Stimulated activated CD8-positive, alpha-beta memory T cell treated with anti-CD3 and anti-CD28 coated beads, Interleukin-15, amount 100 ng/mL, for 24 hours (primary cell): ENCODE measurements at places on chromosomes 7 and 10.

- no peak for DNase-seq
Measured at GRCh38 chr7:150408393-150409299, 29.5 kb downstream of the ZNF775 start.

- DNase-seq = no peak
Measured at GRCh38 chr10:71848325-71849275, 2.5 kb downstream of the PSAP start.

GRCh38 chr10:77524281-77524711 is 113.3 kb downstream of the KCNMA1 start:
- no peak for DNase-seq

DNA sequence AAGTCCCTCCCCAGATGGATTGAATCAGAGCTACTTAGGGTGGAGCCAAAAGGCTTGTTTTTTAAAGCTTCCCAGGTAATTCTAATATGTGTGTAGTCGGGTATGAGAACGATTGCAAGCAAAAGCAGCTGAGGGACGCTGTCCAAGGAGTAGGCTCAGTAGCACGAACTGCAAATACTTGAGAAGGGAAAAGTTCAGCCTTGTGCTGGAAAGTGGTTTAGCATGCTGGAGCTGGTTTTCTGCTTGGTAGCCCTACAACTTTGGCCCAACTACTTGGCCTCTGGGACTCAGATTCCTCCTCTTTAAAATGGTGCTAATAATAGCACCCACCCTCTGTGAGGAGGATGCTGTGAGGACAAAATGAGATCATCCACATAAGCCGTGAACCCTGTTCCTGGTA is 76.2 kb downstream of the AHR start:
- no peak for DNase-seq

DNA sequence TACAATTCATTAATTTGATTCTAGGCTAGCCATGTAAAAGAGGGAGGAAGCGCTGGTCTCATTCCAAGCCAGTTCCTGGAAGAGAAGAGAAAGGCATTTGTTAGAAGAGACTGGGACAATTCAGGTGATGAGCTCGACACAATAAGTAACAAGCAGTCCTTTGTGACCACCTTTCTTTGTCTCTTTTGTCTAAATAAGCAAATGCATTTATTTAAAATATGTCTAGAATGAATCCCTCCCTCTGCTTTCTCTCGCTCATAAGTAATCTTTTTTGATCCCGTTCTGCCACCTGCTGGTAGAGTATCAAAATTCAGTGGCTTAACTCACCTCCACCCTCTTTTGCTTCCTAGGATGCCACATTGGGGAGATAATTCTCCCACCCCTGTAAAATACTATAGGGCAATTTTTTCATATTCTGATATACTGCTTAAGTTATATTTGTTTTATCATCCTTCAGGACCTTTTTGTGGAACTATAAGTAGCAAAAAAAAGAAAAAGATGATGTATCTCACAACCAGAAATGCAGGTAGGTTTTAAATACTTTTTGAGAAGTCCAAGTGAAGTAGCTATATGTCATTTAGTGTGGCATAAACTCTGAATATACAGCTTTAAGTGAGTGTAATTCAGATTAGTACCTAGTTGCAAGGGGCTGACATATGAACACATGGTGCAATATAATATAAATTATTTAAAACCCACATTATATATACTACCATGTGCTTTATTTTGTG is 91.5 kb downstream of the GSDME start:
- DNase-seq = no peak

GRCh38 chr7:67738958-67739357 is 742.3 kb downstream of the TYW1 start:
- DNase-seq = no peak

DNA sequence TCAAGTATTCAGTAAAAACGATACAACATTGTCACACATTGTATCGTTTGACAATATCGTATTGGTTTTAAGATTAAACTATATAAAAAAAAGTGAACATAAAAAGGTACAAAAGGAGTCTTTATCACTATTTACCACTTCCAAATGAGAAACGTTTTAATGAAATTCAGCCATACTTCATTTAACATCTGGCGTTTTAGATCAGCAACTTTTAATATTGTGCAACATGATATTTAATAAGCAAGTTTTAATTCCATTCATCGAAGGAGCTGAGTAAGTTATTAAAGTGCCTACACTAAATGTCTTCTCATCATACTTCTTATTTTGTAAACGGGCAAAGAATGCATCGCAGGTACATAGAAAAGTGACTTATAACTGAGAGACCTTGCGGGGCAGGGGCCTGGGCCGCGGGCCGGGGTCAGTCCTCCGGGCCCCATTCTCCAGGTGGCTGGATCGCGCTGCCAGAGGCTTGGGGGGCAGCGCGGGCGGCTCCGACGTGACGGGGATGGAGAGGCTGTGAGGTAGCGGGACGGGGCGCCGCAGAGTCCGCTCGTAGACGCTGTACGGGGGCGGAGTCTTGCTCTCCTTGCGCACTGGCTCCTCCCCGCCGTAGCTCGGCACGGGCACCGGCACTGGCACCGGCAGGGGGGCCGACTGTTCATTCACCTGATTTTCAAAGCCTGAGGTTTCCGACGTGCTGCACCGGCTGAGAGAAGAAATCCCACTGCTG is 165.8 kb upstream of the IMMP2L start:
- no peak for DNase-seq

- no peak for DNase-seq
Measured at GRCh38 chr7:141360803-141361202, 190.4 kb upstream of the AGK start.

DNA sequence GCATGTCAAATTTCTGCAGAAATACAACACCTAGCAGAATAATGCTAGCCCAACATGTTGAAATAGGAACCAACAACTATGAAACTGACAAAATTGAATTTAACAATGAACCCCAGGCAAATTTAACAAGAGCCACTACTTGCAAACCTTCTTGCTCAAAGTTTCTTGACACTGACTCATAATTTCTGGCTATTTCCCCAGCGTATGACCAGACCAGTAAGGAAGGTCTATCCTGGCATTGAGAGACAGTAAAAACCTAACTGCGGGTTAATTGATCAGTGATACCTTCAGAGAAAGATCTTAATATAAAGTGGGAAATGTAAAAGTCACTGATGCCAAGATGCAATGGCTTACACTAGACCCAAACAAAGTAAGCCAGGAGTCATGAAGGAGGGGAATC is 510.1 kb downstream of the ARL4A start:
- no peak for DNase-seq

DNA sequence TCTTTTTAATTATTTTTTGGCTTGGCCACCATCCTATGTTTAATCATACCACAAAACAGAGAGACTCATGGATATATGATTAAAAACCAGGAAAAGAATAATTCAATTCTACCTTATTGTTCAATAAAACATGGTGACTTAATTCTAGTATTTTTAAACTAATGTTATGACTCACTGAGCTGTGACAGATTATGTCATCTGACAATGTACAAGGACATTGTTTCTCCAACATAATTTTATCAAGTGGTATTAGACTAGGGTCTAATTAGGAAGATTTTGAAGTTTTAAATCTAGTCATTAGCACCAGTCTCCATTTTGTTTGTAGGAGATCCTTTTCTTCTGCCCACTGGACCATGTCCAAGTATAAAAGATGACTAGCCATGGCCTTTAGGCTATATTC is 199.3 kb upstream of the MDFIC start:
- no peak for DNase-seq

GRCh38 chr10:113549856-113550255 is 3.0 kb upstream of the HABP2 start:
- no peak for DNase-seq

DNA sequence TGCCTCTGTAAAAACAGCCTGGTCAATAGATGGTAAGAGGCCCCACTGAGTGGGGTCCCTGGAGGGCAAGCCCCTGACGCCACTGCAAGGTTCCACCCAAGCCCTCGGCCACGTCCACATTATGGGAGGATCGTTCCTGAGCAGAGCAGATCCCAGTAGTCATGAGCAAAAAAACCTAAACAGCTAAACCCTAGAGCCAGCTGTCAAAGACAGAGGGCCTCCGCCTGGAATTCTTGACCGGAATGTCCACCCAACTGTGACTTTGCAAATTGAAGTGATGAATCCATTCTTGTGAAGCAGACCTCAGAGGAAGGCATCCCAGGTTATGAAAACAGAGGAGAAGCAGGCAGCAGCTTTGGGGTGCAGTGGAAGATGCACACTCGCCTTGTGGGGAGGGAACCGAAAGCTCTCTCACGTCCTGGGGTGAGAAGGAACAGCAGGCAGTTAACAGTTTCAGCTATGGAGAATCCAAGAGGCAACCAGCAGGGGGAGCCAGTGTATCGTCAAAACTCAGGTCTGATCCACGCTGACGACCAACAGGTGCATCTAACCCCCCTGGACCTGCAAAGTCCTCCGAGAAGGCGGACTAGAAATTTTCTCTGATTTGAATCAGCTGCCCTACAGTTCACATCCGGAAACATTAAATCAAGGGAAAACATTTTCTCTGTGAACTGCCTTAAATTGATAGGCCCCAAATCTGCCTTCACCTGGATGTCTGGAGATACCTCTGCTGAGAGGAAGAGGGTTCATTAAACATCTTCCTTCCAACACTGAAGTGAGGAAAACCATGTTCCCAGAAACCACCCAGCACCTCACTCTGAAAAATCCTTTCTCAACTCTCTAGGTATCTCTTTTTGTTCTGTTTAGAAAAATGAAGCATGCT is 139.1 kb upstream of the PFKP start:
- peak; percentile 52 for DNase-seq

GRCh38 chr10:29879862-29880261 is 179.5 kb downstream of the JCAD start:
- no peak for DNase-seq

- no peak for DNase-seq
Measured at GRCh38 chr10:34370126-34370525, 445.0 kb downstream of the PARD3 start.
